ENCODE measurements at places on chromosomes 5 and 9.

GRCh38 chr9:37984672-37985611 is 81.0 kb upstream of the SLC25A51 start:
- DNase-seq = no peak

GRCh38 chr5:169003721-169004541 is 297.0 kb downstream of the SLIT3 start:
- no peak for DNase-seq

- no peak for DNase-seq
These were observed 12.4 kb downstream of the UBAP1 start for GRCh38 chr9:34190996-34191892.

DNA sequence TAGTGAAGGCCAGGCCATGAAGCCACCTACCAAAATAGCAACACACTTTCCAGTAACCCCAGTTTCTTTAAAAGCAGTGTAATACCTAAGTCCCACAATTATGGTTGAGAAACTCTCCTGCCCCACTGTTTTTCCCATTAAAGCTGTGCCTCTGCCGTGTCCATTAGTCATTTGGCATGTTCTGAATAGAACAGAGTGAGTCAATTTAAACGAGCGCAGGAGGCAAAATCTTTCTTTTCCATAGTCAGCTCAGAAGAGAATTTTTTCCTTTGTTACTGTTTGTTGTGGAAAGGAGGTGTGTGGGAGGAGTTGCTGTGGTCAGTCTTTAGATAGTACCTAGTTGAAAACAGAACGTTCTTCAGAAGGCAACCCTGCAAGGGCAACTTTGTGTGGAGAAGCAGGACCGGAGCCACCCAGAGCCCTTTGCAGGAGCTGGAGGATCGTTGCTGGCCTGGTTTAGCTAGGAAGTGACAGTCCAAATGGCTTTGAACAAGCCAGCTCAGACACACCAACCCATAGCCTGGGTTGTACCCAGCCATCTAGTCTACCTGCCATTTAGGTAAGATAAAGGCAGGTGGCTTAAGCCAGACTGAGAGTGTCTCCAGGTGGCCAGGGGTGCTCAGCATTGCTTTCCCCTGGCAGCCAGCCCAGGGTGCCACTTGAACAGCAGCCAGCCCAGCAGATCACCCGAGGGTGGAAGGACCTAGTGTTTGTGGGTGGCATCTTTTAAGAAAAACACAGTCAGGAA is 30.4 kb downstream of the GADD45G start:
- DNase-seq = no peak

GRCh38 chr9:133676450-133676849 is 40.3 kb downstream of the DBH start:
- DNase-seq = no peak

GRCh38 chr9:16612627-16613026 is 257.8 kb downstream of the BNC2 start:
- no peak for DNase-seq

GRCh38 chr5:98774192-98775033 is 950 bp downstream of the RGMB start:
- DNase-seq = peak; percentile 30

DNA sequence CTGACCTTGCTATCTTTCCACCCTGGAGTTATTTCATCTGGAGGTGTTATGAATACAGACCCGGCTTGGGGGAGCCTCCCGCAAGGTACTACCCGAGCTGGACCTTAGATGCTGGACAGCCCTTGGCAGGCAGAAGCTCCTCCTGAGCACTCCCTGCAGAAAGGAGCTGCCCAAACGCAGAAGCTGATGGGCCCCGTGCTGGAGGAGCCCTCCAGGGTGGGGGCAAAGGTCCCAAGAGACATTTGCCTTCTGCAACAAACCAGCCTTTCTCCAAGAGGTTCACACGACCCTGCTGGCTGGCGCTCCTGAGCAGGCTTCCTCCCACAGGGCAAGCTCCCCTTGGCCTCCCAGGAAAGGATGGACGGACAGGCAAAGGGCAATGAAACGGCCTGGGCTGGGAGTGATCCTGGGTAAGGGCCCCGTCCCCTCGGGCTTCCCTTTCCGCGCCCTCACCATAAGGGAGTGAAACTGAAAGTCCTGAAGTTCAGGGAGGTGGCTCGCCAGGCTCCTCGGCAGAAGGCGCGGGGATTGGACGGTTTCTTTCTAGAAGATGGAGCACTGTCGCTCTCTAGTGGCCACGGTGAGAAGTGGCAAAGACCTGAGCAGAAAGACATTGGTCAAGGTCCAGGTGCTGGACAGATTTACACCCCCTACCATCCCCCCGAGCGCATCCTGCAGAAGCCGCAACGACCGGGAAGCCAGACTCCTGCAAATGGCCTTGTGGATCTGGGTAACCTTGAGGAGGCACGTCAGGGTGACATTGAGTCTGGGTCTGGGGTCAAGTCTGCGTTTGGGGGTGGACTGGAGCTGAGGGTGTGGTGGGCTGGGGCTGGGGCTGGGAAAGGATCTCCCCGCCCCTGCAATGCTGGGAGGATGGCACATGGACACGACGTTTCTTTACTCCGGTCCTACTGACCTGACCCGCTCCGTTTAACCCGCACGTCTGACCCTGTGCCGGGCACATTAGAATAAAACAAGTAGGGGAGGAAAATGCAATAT is 56.4 kb downstream of the NEURL1B start:
- DNase-seq = peak; percentile 70

- no peak for DNase-seq
These were observed 256.9 kb upstream of the ST8SIA4 start for GRCh38 chr5:101160002-101160401.

DNA sequence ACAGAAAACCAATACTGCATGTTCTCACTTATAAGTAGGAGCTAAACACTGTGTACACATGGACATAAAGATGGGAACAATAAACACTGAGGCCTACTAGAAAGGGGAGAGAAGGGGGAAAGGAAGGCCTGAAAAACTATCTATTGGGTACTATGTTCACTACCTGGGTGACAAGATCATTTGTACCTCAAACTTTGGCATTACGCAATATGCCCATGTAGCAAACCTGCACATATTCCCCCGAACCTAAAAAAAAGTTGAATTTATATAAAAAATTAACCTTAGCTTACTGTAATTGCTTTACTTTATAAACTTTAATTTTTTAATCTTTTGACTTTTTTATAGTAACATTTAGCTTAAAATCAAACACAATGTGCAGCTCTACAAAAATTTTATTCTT is 237.6 kb upstream of the ATP10B start:
- DNase-seq = no peak

- DNase-seq = no peak
These were observed 40.8 kb upstream of the CCDC152 start for GRCh38 chr5:42715785-42716184.

DNA sequence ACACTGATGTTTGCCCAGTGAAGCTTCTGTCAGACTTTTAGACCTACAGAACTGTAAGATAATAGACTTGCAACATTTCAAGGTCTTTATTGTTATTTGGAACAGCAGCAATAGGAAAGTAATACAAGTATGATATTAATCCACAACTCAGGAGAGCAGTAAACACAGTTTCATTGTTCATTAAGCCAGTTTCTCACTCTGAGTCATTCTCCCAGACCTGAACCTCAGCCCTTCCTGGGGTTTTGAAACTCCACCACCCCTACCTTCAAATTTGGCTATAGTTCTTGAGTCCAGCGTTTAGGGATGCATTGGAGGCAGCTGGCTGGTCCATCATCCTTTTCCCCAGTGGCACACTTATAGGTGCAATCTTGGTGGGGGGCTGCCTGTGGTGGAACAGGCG is 203.2 kb downstream of the RAB3C start:
- no peak for DNase-seq

DNA sequence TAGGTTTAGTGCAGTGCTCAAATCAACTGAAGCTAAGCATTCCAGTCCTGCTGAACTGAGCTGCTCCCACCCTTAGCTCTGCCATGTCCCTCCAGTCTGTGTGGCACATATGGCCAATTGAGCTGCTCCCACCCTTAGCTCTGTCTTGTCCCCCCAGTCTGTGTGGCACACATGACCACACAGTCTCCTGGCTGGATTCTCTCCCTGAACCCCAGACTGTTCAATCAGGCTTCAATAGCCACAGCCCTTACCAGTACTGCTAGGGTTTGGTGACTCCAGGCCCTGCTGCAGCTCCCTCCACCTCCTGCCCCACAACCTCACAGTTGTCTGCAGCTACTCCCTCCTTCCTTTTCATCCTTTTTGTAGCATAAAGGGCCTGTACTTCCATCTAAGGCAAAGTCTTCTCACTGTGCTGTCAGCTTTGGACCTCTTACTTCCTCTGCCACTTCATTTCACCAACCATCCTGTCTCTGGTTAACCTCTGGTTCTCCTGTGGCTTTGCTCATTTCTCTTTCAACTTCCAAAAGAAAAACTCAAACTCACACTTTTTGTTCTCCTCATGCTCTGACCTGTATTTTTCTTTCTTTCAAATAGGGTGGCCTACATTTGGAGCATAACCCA is 50.8 kb downstream of the ADAMTS12 start:
- no peak for DNase-seq

DNA sequence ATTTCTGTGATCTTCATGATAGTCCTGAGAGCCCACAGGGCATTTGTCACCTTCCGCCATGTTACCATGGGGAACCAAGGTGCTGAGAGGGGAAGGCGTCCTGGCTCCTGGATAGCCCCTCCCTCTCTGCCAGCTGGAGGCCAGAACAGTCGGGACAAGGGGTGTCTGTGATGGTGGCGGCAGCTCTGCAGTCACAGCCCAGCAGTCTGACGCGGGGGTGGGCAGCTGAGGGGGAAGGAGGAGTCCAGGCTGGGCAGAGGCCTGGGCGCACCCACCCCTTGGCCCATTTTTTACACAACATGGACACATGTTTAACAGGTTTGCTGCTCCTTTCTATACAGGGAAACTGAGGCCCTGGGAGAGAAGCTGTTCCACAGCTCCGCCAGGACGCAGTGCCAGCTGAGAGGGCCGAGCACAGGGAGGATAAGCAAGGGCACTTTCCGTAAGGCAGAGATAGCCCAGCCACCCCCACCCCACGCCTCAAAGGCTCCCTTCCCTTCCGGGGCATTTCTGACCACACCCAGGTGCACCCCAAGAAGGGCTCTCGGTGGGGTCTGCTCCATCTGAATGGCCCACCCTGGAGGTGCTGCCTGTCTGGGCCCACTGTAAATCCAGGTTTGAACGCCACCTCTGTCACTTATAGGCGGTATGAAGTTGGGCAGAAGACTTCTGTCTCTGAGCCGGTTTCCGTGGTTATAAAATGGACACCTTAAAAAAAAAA is 17.1 kb downstream of the LRRC8A start:
- DNase-seq = no peak

GRCh38 chr9:128115187-128116103 is 12.1 kb downstream of the PTGES2 start:
- no peak for DNase-seq

DNA sequence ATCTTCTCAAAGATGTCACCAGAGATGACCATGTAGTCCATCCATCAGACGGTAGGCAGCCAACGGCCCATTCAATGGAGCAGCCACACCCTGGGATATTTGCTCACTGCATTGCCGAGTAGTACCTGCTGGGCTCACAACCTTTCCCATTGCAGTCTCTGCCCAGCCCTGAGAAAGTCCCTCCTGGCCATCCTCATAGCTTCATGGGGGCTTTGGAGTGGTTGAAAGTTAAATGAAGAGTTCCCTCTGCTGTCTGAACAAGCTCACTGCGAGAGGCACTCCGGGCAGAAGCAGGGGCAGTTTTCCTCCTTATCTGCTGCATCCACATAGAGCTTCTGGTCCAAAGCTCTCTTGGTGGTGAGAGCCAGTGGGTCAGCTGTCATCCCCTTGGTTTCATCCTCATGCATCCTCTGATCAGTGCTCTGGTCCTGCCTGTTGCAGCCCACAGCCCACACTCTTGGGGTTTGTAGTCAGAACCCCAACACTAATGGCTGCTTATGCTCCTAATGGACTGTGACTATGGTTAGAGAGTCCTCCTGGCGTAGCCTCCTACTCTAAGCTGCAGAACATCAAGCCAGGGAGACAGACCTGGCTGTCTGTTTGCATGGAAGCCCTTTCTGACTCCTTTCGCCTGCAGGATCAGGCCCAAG is 23.3 kb downstream of the TNFSF8 start:
- DNase-seq = no peak

- no peak for DNase-seq
These were observed 47.0 kb upstream of the TDRD7 start for GRCh38 chr9:97364769-97365490.

DNA sequence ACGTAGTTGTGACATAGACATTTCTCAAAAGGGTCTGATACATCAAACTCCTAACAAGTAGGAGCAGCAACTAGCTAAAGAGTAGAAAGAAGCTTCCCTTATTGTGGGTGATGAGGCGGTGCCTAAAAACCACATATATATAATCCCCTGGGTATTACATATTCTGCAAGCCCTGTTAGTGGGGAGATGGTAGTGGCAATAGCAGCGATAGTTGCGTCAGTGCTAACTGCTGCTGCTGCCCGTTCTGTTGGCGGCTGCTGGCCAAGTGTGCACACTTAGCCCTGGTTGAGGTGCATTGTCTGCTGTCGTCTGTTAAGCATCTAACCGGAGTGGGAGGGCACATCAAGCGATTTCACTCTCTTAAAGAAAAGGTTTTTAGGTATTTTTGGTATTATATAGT is 35.8 kb downstream of the VLDLR start:
- no peak for DNase-seq

DNA sequence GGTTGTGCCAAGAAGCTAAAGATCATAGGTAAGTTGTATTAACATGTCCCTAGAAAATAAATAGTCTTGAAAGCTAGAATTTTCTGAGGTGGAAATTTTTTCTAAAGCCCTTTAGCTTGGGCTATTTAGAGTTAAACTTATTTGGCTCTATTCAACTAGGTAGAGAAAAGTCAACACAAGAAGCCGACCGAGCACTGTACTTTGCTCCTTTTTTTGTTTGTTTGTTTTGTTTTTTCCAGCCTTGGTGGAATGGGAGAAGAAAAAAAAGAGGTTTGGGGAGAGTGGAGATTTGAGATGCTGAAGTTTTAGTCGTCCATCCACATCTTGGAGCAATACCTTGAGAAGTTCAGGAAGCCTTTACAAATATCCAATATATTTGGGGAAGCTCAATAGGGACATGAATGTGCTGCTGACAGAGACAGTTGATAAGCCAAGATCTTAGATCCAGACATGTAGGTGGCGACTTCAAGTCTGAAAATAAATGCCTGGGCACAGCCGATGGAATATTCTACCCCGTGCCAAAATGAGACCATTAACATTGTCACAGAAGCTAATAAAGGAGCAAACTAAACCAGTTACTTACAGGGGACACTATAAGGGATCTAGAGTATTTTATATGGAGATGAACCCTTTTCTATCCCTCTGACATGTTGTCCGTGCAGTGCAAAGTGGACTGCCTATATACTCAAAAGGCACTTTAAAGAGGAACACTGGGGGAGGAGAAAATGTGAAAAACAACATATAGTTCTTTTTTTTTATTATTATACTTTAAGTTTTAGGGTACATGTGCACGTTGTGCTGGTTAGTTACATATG is 466.1 kb downstream of the PTPRD start:
- no peak for DNase-seq

- no peak for DNase-seq
These were observed 258.9 kb upstream of the GAS1 start for GRCh38 chr9:87206064-87206661.
